ENCODE measurements at places on chromosomes 3 and 15.

- no peak for DNase-seq
Observed at GRCh38 chr15:50131617-50132016, 12.6 kb upstream of the ATP8B4 start.

DNA sequence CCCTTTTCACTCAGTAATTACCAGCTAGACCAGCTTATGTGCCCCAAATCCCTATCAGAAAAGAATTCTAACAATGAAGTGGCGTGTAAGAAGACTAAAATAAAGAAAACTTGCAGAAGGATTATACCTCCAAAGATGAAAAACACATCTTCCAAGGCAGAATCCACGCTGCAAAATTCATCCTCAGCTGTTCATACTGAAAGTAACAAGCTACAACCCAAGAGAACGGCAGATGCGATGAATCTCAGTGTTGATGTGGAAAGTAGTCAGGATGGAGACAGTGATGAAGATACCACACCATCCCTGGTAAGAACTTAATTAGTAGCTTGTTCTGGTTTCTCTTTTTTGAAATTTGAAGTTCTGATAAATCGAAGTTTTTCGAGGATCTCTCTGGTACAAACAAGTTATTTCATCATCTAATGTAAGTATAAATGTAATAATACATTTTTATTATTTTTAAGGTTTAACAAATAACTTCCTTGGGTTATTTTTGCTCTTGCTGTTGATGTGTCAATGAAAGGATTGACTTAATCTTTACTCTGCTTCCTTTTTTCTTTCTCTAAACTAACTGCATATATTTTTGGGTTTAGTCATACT is 1.4 kb downstream of the WDR76 start:
- peak; percentile 31 for DNase-seq

DNA sequence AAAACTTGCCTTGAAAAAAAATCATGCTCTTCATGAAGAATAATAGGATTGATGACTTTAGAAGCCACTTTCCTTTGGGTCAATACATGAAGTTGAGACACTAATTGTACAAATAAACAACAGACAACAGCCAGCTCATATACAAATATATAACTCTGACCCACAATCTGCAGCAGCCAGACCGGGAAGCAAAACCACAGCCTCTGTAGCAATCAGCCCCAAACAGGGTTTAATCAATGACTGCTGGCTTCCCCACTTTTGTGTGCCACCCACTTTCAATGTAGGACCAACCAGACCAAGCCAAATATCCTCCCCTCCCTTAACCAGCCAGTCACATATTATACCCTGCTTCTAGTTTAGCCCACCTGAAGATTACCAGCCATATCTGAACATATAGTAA is 39.0 kb downstream of the IFT57 start:
- no peak for DNase-seq

- DNase-seq, result no peak
Observed at GRCh38 chr15:69992348-69992747, 105.4 kb downstream of the TLE3 start.

GRCh38 chr3:112811131-112811884 is 35.4 kb downstream of the CD200R1L start:
- no peak for DNase-seq

Measured in GM20000 (cell line).